ENCODE measurements at places on chromosomes 11 and 22. TPM values are rescaled to one million over a fixed set of nuclear protein-coding genes. Genes with fewer than 3 reads are reported as not detected.

Gene POU2AF3
- 8.6 TPM for total RNA-seq

Gene SYCE3
- total RNA-seq, result not detected

Gene TNKS1BP1
- total RNA-seq, result 120 TPM

GRCh38 chr11:2736577-2737225 lies 36.9 kb upstream of the KCNQ1OT1 start:
- peaks cover 27% of the 10 kb centered on the region for H3K4me1 ChIP-seq
- H3K4me3 ChIP-seq, result no peak overlapping the region

DNA sequence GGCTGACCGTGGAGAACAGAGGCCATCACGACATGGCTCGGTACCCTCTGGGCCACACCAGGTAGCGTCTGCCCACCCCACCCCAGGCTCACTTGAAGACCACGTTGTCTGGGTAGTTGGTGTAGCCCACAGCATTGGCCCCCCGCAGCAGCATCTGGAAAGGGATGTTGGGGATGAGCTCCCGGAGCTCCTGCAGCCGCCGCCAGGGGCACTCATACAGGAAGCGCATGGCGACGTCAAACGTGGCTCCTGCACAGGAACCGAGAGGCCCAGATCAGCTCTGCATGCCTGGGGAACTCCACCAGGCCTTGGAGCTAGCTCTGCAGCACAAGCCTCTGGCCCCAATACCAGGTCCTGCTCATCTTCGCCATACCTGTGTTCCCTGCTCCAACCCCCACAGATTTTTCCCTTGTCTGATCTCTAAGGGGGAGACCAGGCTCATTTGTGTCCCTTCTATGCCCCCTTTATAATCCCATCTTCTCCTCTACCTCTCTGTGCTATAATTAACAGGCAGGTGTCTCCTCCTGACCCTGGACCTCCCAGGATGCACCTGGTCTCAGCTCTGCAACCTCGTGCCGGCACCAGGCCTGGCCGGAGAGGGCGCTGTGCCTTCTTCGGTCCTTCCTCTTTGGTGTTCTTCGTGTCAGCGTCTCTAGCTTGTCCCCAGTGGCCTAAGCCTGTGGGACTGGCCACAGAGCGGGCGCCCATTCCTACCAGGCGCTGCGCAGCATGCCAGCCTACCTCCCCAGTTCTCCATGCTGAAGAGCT lies 5.0 kb upstream of the LRFN4 start:
- H3K4me1 ChIP-seq, result peaks cover 5% of the 10 kb centered on the region
- DNase-seq, result no peak
- H3K27me3 ChIP-seq, result no peaks in the 10 kb centered on the region
- H3K27ac ChIP-seq, result peak overlapping the region; percentile 6
- H3K36me3 ChIP-seq, result no peaks in the 10 kb centered on the region
- H3K4me3 ChIP-seq, result no peak overlapping the region

- no peaks in the 10 kb centered on the region for H3K27me3 ChIP-seq
- no peak overlapping the region for H3K4me3 ChIP-seq
- peaks cover 40% of the 10 kb centered on the region for H3K4me1 ChIP-seq
- no peak overlapping the region for H3K27ac ChIP-seq
- peak; percentile 42 for DNase-seq
Observed at GRCh38 chr11:116692318-116693101, 80.3 kb downstream of the BUD13 start.
